Stimulated activated CD4-positive, alpha-beta T cell treated with anti-CD3 and anti-CD28 coated beads, Interleukin-4, amount 100 ng/mL, for 1 hour (primary cell): ENCODE measurements at places on chromosomes 1 and 21.

DNA sequence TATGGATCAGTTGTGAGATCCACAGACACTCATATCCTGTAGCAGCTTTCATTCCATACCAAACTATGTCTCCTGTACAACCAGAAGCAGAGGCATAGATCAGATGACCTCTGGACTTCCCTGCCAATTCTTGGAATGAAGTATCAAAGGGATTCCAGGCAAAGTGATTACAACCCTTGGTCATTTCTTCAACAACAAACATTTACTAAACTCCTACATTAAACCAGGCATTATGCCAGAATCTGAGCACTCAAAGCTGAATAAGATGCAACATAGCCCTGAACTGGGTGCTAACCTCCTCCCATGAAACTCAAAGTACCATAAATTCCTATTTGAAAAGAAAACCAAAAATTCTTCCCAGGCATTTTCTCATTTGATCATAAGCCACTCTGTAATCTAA is 121.2 kb upstream of the SGIP1 start:
- DNase-seq, result no peak

- no peak for DNase-seq
Observed at GRCh38 chr1:229273507-229274232, 2.8 kb downstream of the RAB4A start.

GRCh38 chr1:64038119-64038518 is 165.3 kb upstream of the UBE2U start:
- DNase-seq, result no peak

DNA sequence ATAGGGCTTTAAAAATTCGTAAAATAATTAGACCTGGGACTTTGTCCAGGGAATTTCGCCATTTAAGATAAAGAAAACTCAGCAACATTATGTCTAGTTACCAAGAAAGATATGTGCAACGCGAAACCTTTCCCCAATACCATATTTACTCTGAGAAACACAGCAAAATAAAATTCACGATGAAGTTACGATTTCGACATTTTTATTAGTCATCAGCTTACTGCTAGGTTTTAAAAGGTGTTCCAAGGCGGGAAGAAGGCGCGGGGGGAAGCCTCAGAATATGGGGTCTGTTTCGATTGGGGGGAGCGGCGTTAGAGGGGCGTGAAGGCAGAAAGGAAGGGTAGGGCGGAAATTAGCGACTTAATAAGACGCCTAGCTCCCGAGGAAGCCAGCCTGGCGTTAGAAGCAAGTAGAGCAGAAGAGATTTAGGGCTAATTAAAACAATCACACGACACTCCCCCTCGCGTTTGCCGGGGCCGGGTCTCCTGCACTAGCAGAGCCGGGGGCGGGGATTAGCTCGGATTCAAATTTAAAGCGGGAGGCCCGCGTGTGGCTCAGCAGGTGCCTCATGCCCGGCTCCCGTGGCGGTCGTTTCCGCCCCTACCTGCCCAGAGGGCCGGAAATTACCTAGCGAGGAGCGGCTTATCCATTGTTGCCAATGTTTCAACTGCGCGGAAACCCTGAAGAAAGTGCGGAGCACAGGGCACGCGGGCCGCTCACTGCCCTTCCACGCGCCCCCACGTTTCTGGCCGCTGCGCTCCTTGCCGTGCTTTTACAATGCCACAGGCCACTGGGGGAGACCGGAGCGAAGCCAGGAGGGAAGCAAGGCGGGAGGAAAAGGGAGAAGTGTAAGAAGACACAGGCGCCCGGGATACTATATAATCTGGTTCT is 795 bp upstream of the POU2F1 start:
- DNase-seq, result peak; percentile 88

DNA sequence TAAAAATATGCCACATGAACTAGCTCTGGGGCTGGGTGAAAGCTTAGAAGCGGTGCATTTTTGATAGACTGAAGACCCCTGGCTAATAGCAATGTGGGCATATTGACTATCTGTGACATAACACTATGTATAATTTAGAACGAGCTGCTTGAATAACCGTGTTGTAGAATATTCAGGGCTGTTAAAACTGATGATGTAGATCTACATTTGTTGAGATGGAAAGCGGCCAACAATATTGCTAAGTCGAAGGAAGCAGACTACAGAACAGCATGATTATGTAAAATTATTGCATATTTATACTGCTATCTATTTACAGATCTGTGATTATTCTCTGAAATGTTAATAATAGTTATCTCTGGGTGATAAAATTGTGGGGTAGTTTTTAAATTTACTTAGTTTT is 41.1 kb upstream of the BCL10 start:
- no peak for DNase-seq

DNA sequence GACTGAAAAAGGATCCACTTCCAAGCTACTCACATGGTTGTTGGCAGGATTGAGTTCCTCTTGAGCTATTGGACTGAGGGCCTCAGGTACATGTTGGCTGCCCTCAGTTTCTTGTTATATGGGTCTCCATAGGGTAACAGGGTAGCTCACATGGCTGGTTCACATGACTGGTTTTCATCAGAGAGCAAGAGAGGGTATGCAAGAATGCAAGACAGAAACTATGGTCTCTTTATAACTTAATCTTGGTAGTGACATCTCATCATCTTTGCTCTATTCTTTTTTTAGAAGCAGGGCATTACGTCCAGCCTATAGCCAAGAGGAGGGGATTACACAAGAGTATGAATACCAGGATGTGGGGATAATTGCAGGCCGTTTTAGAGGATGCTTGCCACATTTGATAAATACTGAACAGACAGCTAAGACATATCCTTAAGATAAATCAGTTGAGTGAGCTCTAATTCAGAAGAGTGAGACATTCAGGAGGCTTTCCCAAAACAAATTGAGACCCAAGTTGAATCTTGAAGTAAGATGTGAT is 100.2 kb downstream of the HMCN1 start:
- no peak for DNase-seq

DNA sequence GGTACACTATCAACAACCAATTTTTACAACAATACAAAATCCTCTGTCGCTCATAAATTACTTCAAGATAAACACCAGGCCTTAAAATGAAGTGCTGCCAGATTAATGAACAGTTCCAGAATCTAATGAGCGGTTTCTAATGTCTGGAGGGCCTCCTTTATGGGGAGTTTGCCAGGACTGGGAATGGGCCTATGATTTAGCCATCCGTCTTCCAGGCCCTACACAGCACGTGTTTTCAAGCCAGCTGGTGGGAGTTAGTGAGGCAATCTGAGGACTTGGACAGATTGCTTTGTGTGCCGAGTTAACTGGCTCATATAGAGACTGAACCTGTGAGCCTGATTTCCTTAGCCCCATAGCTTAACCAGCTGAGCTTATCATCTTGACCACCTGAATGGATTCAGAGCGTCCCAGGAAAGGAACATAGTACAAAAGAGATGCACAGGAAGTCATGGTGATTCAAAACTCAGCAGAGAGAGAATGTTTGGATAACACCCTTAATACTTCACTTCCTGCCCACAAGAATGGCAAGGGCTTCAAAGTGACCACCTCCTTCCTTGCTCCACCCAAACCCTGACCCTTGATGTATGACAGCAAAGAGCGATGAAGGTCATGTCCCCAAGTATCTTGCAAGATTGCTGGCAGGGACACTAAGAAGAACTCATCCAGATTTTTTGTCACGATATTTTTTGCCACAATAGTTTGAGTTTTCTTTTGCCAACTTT is 143.5 kb downstream of the SLC30A10 start:
- no peak for DNase-seq

GRCh38 chr1:207109004-207109403 is 5.0 kb downstream of the C4BPA start:
- no peak for DNase-seq

DNA sequence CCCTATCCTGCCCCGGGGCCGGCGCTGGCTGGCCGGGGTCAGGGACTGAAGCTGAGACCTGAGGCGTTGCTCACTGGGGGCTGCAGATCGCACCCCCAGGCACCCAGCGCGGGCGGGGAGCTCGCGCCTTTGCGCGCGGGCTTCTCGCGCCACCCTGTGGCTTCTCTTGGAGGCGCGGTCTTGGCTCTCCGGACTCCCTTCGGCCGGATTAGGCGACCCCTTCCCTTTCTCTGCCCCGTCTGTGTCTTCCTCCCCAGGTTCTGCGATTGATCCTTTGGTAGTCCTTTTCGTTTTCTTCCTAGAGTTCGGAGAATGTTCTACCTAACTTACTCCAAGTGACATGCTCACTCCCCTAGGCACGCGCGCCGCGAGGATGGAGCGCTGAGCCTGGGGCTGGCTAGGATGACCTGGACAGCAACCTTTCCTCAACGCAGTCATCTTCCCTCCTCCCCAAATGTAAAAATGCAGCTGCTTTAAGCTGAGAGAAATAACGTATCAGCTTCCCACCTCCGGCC is 495 bp upstream of the NTRK1 start:
- DNase-seq, result peak; percentile 65

- no peak for DNase-seq
Observed at GRCh38 chr1:247747616-247748015, 325 bp downstream of the OR14A2 start.

GRCh38 chr1:198128533-198128932 is 28.3 kb upstream of the NEK7 start:
- DNase-seq, result no peak

GRCh38 chr1:168135116-168135920 is 1.4 kb downstream of the GPR161 start:
- no peak for DNase-seq

DNA sequence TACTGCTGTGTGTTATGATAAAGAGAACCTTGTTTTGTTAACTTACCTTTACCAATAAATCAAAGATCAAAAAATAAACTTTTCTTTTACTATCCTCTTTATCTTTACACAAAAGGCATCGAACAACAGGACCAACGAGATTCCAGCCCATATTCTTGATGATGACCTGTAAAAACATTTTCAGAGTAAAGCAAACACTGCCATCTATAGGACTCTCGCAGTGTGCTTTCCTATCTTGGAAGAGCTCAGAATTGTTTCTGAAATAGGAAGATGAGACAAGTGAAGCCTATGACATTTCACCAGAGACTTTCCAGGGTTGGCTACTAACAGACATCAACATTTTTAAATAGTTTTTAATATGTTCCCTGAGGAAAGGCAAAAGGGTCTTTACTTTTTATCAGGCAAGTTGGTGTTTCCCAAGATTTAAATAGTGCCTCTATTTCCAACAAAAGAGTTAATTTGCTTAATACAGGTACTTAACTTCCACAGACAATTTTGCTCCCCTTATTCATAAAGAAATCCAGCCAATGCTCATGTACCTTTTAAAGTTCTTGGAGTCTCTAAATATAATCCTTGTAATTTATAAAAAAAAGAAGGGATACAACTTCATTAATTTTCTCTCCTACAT is 7.3 kb downstream of the GLMN start:
- no peak for DNase-seq

GRCh38 chr21:43721939-43722338 is 3.0 kb downstream of the PDXK start:
- no peak for DNase-seq

DNA sequence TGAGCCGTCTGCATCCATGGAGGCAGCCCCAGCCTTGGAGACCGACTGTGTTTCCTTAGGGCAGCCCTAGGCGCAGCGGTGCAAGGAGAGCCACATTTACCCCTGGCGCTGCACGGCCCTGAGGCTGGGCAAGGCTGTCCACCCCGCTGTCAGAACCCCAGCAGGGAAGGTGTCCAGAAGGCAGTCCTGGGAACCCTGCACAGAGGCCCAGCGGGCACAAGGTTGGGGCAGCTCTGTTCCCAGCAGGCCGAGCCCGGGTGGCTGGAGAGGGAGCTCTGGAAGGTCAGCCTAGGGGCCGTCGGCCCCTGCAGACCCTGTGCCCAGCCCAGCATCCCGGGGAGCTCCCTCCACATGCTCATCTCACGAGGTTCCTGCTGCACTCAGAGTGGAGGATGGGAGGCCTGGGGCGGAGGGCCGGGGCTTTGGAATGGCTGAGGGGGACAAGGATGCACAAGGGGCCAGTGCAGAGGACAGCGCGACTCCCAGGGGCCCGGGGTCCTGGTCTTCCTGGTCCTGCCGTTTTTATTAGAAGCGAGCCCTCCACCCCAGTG is 19.9 kb upstream of the SAMD11 start:
- DNase-seq, result no peak

DNA sequence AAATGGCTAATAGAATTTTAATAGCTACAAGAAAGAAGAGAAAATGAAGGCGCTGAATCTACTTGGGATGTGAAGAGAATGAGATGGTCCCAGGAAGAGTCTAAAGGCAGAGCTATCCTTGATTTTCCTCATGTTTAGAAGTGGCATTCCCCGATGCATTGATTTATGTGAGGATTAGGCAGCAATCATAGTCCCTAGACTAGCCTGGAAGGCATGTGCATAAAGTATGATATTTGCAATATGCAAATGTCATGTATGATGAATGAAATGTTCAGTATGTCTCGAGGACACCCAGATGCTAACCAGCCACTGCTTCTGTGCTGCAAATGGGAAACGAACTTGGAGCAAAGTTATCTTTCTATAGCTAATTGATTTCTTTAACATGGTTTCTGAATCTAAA is 641.5 kb upstream of the PLXNA2 start:
- no peak for DNase-seq

DNA sequence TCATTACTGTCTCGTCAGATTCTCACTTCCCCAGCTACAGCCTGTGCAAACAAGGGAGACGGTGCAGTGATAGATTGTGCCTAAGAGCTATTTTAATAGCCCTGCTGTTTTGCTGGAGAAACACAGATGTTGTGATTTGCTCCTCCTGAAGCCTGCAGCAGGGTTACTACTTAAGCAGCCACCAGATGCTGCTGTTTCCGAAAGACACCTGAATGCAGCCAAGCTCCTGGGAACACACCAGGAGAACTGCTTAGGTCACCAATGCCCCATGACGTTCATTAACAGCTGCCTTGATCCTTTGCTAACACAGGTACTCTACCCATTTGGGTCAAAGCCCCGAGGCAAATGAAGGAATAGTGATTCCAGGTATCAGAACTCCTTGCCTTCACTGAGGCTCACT is 411.8 kb upstream of the DAB1 start:
- no peak for DNase-seq

- no peak for DNase-seq
Observed at GRCh38 chr1:76666499-76666898, 200.8 kb upstream of the ST6GALNAC5 start.

- no peak for DNase-seq
Observed at GRCh38 chr1:101344745-101345144, 107.9 kb downstream of the S1PR1 start.

DNA sequence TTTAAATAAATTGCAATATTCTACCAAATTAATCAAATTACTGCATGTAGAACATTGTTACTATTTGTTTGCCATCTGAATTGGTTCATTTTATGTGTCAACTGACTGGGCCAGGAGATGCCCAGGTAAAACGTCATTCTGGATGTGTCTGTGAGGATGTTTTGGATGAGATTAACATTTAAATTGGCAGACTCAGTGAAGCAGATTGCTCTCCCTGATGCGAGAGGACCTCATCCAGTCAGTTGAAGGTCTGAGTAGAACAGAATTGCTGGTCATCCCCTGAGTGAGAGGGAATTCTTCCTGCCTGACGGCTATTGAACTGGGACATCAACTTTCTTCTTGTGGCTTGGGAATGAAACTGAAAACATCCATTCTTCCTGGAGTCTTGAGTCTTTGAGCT is 122.0 kb upstream of the GREM2 start:
- no peak for DNase-seq
